ENCODE measurements at places on chromosomes 5 and 9. TPM values are rescaled to one million over a fixed set of nuclear protein-coding genes. Genes with fewer than 3 reads are reported as not detected.

Gene PRXL2C
- 23.7 TPM for total RNA-seq

Gene OTP
- total RNA-seq: under 0.01 TPM

Gene ADAMTSL1
- 24.4 TPM for total RNA-seq

Gene MLLT3
- 16.1 TPM for total RNA-seq

Gene ABO
- total RNA-seq: not detected

Gene FPGS
- 38.4 TPM for total RNA-seq

Gene PTPRD
- total RNA-seq: 0.84 TPM

Gene SPINK13
- not detected for total RNA-seq

Gene PCA3
- not detected for total RNA-seq

Gene RASEF
- 1.3 TPM for total RNA-seq

Gene CAMK4
- total RNA-seq: 10.5 TPM

Gene LSM11
- total RNA-seq: 2.3 TPM

Gene PRRX2
- not detected for total RNA-seq

Gene BHMT2
- not detected for total RNA-seq

Gene CCNI2
- 2.0 TPM for total RNA-seq

Gene ANGPTL2
- total RNA-seq: 36.3 TPM

Gene MARCOL
- total RNA-seq: not detected

Gene HMMR
- total RNA-seq: 70.5 TPM

Gene FBXL7
- total RNA-seq: 5.0 TPM

Gene WNK2
- total RNA-seq: not detected
